ENCODE measurements at places on chromosomes 5 and 9.

DNA sequence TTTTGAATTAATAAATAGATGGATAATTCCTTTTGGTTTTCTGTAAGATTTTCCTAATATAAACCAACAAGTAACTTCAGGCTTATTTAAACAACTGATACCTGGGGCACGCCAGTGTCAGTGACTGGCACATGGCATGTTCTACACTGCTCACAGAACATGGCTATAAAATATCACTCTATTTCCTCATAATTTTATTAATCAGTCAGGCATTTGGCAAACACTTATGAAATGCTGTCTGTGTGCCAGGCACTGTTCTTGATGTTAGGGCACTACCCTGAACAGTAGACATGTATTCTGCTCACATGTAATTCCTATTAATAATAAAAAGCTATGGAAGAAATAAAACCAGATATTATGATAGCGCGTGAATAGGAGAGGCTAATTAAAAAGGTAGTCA lies 661.0 kb downstream of the DTWD2 start:
- no peak for DNase-seq

GRCh38 chr9:108671176-108671575 lies 184.6 kb downstream of the ACTL7B start:
- DNase-seq = peak; percentile 55

DNA sequence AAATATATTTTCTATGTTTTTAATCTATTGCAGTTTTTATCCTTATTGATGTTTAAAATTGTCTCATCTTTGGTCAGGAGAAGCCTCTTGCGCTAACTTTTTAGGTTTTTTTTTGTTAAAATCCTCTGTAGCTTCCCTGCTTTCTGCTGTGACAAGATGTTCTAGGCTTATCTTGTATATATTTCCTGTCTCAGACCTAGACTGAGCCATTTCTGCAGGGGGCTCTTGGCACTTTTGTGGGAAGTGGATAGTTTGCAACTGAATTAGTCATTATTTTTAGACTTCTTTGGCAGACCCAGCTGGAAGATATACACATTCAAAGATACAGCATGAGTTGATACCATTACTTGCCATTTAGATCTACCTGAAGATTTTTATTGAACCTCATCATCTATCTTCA lies 28.8 kb downstream of the TCERG1 start:
- no peak for DNase-seq

- DNase-seq = peak; percentile 79
Observed at GRCh38 chr9:90999425-91000397, 198.1 kb downstream of the SYK start.

DNA sequence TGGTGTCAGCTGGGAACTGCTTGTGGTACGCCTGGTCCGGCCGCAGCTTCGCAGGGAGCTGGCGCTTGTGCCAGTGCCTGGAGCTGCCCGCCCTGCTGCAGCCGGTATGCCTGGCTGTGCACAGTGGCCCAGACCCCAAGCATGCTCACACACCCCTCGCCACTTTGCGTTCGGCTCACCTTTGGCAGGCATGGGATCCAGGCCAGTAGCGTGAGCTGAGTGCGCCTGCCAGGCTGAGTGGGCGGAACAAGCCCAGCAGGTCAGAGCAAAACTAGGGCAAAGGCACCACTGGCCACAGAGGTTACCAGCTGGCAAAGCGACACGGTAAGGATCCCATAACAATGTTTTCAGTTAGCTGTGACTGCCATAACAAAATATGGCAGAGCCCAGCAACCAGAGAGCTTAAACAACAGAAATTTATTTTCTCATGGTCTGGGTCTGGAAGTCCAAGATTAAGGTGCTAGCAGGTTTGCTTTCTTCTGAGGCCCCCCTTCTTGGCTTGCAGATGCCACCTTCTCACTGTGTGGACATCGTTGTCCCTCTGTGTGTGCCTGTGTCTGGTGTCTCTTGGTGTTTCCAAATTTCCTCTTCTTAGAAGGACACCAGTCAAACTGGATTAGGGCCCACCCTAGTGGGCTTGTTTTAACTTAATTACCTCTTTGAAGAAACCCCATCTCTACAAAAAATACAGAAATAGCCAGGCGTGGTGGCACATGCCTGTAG lies 61.6 kb downstream of the PSAT1 start:
- DNase-seq = no peak

- no peak for DNase-seq
Observed at GRCh38 chr5:161093100-161093499, 241.1 kb upstream of the ATP10B start.

GRCh38 chr5:2387634-2388325 lies 363.7 kb downstream of the IRX2 start:
- DNase-seq = no peak

- peak; percentile 21 for DNase-seq
Observed at GRCh38 chr5:107969847-107970246, 299.1 kb upstream of the EFNA5 start.

DNA sequence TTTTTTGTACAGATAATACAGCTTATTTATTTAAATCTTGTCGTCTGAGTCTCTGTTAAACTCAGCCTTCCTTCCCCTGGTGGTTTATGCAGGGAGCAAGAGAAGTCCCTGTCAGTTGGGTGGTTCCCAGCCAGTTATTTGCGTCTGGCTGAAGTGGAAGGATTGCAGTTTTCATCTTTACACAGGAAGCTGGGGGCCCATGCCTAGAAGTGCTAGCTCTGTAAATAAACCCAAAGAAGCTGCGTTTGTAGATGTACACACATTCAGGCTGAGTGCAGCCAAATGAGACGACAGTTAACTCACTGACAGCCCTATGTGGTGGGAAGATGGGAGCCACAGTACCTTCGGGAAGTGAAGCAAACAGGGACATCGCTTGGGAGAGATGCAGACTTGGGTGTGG lies 122.1 kb downstream of the SAXO1 start:
- DNase-seq = peak; percentile 82

GRCh38 chr9:130423272-130423671 lies 21.5 kb upstream of the ASS1 start:
- DNase-seq = peak; percentile 43

- DNase-seq = peak; percentile 25
Observed at GRCh38 chr5:31442058-31442745, 89.7 kb downstream of the DROSHA start.

DNA sequence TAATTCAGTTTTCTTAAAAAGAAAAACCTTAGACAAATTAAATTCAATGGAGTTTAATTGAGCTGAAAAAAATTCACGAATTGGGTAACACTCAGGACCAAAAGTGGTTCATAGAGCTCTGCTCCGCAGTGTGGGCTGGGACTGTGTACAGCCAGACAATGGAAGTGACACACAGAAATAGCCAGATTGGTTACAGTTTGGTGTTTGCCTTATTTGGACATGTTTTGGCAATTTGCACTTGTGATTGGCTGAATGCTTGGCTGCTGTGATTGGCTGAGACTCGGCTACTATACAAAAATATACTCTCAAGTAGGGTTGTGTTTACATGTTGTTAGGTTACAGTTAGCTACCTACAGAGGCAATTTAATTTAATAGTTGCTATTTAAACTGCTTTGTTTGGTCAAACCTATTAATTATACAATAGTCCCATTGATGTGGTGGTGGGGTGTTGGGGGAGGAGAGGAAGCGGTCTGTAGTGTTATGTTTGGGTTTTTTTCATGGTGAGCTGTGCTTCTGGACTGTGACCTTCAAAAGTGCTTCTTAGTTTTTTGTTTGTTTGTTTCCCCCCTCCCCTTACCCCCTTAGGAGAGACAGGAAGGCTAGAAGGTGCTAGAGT lies 95.2 kb downstream of the CNTLN start:
- DNase-seq = peak; percentile 79

Data from NCI-H69 (cell line).